ENCODE measurements at places on chromosomes 7 and 10.

GRCh38 chr10:3045471-3046209, 21.7 kb upstream of the PFKP start:
- DNase-seq: no peak

DNA sequence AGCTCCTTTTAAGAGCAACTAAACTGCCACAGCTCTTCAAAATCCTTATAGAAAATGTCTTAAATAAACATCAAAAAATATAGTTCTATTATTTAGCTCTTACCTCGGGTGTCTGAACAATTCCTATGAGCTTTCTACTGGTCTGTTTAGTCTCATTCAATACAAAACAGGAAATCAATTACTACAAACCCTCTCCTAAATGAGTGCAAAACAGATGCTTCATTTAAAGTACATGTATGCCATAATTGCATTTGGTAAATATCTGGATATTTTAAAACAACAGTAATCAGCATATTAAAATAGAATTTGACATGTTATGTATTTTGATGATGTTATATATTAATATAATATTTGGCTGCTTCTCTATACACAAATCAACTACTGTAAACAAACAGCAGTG, 38.5 kb upstream of the MTPN start:
- DNase-seq: no peak

DNA sequence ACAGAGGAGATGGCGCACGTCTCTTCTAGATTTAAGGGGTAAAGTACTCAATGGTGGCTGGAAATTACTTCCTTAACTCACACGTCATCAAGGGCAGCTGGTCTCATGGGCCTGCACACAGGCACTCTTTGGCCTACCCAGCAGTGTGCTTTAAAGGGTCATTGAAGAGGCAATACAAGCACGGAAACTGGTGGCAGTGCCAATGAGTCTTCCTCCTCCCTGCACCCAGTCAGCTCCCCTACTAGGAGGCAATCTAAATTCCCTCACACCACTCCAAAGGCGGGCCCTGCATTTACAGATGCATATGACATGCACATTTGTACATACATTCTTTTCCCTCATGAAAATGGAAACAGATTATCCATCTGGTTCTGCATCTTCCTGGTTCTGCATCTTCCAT, 47.4 kb downstream of the PPIF start:
- DNase-seq: no peak

GRCh38 chr7:66453340-66453739, 175.3 kb upstream of the KCTD7 start:
- no peak for DNase-seq

DNA sequence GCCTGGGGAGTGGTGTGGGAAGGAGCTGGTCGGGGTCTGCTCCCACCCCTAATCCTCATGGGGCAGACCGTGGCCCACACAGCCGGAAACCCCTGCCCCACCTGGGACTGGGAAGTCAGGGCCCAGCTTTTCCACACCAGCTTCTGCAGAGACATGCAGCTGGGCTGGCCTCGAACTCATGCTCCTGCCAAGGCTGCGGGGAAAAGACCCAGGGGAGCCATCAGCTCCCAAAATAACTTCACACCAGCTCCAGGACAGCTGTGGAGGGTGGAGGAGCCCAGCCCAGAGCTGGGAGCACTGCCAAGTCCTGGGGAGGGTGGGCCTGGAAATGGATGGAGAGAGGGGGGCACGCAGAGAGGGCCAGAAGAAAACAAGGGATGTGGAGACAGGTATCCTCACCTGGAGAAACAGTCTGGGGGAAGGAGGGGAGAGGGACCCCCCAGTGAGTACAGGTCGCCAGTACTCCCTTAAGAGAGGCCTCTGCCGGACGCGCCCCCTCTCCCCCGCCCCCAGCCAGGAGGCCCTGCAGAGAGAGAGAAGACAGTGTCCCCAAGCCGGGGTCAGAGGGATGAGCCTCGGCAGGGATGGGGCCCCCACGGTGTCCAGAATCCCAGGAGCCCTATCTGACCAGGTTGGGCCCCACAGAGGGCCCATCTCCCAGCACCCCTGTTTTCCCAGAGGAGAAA, 11.5 kb upstream of the GRIFIN start:
- DNase-seq: no peak

GRCh38 chr7:1851721-1852516, 181.8 kb downstream of the ELFN1 start:
- DNase-seq: no peak

- peak; percentile 39 for DNase-seq
These were observed 91.0 kb upstream of the KMT2E start for GRCh38 chr7:104923010-104923421.

DNA sequence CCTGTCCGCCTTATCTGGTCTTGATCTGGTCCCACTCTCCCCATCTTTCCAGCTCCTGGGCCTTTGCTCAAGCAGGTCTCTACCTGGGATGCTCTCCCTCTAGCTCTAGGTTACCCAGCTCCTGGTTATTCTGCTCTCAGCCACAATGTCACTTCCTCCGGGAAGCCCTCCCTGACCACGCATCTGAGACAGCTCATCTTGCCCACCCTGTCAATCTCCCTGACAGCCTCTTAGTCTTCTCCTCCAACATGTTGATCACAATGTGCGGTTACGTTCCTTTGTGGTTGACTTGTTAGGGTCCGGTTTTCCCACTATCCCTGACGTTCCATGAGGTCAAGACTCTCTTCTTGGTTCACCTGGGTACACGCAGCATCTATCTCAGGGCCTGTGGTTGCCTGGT, 55.6 kb downstream of the GOLGA7B start:
- no peak for DNase-seq

GRCh38 chr7:128462460-128462859, 6.8 kb downstream of the HILPDA start:
- DNase-seq: no peak

- DNase-seq: no peak
These were observed 120.2 kb downstream of the CYP26A1 start for GRCh38 chr10:93193906-93194305.

- DNase-seq: no peak
These were observed 76.2 kb downstream of the PLCE1 start for GRCh38 chr10:94069884-94070283.

DNA sequence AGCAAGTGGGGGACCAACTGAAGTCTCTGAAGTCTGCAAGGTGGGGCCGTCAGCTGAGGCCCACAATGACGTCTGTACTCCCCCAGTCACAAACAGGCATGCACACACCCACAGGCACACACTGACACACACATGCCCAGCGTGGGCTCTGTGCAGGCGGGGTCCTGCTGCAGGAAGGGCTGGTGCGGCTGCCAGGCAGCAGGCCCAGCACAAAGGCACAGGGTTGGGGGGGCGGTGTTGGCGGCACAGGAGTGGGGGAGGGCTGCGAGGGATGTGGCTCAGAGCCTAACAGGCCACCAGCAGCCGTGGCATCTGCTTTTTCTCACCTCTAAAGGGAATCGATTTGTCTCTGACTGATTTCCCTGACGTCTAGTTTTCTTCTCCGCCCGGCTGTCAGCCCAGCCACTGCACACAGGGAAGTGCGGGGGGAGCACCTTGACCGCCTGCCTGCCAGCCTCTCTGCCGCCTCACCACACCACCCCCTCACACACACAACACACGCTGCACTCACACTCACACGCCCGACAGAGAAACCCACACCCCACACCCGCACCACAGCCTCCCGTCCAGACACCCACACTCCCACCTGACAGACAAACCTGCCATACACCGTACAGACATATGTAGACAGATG, 43.5 kb upstream of the ZMIZ1 start:
- DNase-seq: no peak

GRCh38 chr10:78717200-78717599, 351.6 kb upstream of the ZMIZ1 start:
- DNase-seq: no peak

- DNase-seq: no peak
These were observed 17.7 kb downstream of the TRIM4 start for GRCh38 chr7:99901581-99901980.

Data from NCI-H187 treated with DMSO at 0.1 percent for 48 hours (cell line).